ENCODE measurements at places on chromosomes 4 and X.

DNA sequence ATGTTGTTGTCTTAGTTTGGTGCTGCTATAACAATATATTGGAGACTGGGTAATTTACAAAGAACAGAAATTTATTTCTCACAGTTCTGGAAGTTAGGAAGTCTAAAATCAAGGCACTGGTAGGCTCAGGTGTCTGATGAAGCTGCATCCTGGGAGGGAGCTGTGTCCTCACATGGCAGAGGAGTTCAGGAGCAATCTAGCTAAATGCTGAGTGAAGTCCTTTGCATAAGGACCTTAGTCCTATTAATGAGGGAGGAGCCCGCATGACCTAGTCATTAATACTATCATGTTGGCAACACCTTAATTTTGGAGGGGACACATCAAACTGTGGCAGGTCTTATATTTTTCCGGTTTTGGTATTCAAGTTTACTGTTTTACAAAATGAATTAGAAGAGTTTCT, 36.0 kb upstream of the NSUN7 start:
- peak; percentile 74 for DNase-seq

GRCh38 chr4:145552181-145552822, 66.9 kb upstream of the MMAA start:
- DNase-seq: no peak

GRCh38 chr4:55269995-55270394, 76.0 kb upstream of the SRD5A3 start:
- no peak for DNase-seq

- no peak for DNase-seq
Observed at GRCh38 chr4:97585274-97585673, 558.0 kb downstream of the STPG2 start.

DNA sequence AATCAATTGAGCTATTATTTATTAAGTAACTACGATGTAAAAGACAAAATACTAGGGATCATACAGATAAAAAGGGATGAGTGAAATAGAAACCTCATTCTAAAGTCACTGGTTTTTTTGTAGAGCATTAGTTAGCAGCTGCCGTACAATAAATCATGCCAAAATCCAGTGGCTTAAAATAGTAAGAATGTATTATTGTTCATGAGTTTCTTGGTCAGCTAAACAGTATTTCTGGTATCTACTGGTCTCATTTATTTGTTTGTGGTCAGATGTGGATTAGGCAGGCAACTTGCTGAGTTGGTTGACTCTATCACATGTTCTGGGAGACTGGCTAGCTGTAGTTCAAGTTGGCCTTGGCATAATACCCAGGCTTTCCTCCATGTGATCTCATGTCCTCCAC, 667.3 kb downstream of the GALNTL6 start:
- no peak for DNase-seq

- no peak for DNase-seq
Observed at GRCh38 chrX:114841051-114841450, 176.4 kb downstream of the IL13RA2 start.

GRCh38 chr4:10949039-10949733, 264.6 kb upstream of the CLNK start:
- no peak for DNase-seq

- DNase-seq: no peak
Observed at GRCh38 chr4:184318852-184319251, 101.2 kb upstream of the ENPP6 start.

- DNase-seq: no peak
Observed at GRCh38 chr4:56742080-56742871, 61.2 kb upstream of the HOPX start.

- no peak for DNase-seq
Observed at GRCh38 chr4:8724436-8725070, 132.0 kb downstream of the CPZ start.

GRCh38 chr4:152996672-152997071, 60.5 kb downstream of the FHDC1 start:
- no peak for DNase-seq

GRCh38 chrX:8813036-8813435, 11.9 kb upstream of the FAM9A start:
- DNase-seq: no peak

DNA sequence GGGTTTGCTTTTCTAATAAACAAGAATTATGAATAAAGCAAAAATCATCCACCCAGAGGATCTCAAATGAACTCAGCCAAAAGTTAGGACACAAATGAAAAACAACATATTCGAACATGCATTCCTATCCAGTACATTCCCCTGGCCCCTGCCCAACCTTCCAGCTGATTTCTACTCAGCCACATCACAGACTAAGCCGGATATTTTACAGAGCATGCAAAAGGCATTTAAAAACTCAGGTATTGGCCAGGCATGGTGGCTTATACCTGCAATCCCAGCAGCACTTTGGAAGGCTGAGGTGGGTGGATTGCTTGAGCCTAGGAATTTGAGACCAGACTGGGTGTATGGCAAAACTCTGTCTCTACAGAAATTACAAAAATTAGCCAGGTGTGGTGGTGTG, 54.6 kb downstream of the RELL1 start:
- no peak for DNase-seq

DNA sequence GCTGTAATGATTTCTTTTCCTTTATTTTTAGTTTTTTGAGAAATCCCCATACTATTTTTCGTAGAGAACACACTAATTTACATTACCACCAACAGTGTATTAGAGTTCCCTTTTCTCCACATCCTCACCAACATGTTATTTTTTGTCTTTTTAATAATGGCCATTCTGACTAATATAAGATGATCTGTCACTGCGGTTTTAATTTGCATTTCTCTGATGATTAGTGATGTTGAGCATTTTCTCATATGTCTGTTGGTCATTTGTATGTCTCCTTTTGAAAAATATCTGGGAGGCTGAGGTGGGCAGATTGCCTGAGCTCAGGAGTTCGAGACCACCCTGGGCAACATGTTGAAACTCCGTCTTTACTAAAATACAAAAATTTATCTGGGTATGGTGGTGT, 30.2 kb downstream of the SPINK2 start:
- no peak for DNase-seq

GRCh38 chrX:21490341-21490740, 116.1 kb downstream of the CNKSR2 start:
- no peak for DNase-seq

Measured in NCI-H82 (cell line).